ENCODE measurements at places on chromosomes 3 and 15.

DNA sequence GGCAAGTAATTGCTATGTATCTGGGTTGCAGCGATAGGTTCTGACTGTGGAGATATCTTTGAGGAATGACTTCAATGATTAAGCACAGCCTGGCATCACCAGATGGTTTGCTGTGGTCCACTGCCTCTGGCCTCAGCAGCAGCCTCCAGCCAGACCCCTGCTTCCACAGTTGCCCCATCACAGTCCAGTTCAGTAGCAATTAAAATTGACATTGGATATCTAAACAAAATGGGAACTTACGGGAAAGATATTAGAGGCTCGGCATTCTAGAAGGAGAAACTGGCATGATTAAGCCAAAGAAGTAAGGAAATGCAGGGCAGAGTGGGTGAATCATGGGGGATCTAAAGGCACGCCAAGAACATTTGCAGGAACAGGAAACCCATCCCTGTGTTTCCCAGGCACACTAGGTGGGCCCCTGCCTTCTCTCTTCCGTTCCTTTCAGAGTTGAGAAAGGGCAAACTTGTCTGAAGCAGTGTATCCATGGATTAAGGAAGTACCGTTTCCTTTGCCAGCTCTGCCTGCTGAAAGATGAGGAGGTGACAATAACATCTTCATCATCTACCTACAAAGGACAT, 36.3 kb upstream of the SH3BP5 start:
- DNase-seq, result no peak

DNA sequence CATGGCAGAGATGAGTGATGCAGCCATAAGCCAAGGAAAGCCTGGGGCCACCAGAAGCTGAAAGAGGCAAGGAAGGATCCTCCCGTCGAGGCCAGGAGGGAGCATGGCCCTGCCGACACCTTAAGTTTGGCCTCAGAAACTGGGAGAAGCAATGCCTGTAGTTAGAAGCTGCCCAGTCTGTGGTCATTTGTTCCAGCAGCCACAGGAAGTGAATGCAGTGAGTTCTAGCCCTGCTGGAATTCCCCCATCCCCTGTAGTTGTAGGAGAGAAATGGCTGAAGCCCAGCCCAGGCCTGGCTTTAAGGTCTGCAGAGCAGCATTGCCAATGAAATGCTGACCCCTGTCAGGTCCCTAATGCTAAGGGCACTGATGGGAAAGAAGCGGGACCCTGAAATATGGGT, 12.2 kb upstream of the CHSY1 start:
- DNase-seq, result no peak

- DNase-seq, result no peak
Measured at GRCh38 chr15:44137750-44138149, 57.3 kb downstream of the FRMD5 start.

DNA sequence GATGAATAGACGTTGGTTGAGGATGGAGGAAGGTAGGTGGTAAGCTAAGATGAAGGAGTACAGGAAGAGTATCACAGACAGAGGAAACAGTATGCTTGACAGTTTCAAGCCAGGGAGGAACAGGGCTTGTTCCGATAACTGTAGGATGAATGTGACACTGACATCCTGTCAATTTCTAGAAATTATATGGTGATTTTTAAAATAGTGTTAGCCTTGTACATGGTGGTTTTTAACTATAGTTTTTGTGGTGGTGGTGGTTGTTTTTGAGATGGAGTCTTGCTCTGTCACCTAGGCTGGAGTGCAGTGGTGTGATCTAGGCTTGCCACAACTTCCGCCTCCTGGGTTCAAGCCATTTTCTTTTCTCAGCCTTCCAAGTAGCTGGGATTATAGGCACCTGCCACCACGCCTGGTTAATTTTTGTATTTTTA, 92.8 kb downstream of the FNDC3B start:
- no peak for DNase-seq

DNA sequence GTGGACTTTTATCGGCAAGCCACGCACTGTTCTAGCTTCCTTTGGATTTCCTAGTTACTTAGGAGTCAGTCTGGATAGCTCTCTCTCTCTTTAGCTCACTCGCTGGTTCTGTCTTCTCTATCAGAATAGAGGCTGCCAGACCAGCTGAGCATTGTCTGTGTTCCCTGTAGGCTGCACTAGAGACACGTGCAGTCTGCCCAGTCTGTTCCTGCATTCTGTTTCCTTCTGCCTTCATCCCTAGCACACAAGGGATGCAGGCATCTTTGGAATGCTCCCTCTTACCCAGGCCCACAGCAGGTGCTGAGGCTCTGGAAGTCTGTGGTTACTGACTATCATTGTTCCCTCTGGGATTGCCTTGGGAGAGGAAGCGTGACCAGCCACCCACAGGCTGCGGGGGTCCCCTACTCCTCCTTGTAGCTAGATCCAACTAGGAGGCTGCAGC, 322.8 kb downstream of the ZNF621 start:
- DNase-seq, result no peak

GRCh38 chr3:172776049-172776717, 25.7 kb downstream of the ECT2 start:
- no peak for DNase-seq

- DNase-seq, result no peak
Measured at GRCh38 chr3:127182431-127182830, 10.5 kb upstream of the PRR23E start.

GRCh38 chr15:85388566-85389305, 8.3 kb downstream of the AKAP13 start:
- DNase-seq, result no peak

DNA sequence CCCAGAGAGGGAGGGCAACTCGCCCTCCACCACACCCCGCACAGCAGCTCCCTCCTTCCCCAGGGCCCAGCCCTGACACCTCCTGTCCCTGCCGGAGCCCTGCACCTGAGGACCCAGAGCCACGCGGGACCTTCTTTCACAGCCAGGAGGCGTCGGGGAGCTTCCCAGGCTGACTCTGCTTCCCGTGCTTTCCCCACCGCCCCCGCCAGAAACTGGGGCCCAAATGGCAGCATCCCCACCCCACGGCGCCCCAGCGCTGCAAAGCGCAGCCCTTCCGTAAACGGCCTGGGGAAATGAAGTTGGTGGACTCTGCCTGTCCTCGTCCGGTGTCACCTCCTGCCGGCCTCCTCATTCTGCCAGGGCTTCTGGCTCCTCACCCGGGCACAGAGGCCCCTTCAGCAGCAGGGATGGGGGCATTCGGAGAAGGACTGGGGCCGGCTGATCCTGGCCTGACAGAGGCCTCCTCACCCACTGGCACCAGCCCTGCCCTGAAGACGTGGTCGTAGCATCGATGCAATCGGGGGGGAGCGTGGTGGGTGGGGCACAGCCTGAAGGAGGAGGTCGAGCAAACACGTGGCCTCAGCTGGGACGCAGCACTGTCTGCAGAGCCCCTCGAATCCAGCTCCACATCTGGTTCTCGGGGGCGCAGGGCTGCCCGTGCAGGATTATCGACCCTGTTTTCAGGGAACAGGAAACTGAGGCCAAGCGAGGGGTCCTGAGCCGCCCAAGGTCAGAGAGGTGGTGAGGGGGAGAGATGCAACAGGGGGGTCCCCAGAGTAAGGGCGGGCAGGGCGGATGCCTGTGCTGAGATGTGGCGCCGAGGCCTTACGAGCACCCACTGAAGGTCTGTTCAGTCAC, 235.4 kb downstream of the XXYLT1 start:
- no peak for DNase-seq

GRCh38 chr3:48564022-48564421, 441 bp upstream of the UCN2 start:
- DNase-seq, result no peak

DNA sequence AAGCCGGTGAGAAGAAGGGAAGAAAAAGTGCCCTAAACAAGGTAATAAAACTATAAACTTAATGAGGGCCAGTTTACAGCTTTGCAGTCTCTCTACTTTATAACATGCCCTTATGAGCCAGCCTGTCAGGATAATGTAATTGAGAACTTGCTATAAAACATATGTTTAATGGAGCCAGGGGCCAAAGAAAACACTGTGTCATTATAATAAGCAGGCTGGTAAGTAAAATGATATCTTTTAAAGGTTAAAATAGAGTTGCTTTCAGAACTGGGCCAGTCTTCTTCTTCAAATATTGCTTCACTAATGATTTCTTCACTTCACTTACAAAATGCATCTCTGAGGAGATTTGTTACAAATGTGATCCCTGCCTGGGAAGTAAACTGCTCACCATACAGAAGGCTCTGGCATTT, 192.5 kb downstream of the SHOX2 start:
- DNase-seq, result no peak

DNA sequence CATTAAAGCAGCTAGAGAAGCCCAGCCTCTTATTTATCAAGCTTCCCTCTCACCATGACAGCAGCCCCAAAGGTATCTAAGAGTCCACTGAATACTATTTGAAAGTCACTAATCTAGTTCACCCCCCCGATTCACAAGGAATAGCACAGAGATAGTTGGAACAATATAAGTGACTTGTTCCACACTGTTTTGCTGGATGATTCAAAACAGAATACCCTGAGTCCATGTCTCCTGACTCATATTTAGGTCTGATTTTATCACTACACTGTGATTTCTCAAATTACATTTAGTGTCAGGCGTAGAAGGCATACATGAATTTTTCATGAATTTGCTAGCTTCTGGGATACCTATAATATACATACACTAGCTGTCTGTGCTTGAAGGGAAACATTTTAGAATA, 18.7 kb upstream of the EOGT start:
- DNase-seq, result no peak

DNA sequence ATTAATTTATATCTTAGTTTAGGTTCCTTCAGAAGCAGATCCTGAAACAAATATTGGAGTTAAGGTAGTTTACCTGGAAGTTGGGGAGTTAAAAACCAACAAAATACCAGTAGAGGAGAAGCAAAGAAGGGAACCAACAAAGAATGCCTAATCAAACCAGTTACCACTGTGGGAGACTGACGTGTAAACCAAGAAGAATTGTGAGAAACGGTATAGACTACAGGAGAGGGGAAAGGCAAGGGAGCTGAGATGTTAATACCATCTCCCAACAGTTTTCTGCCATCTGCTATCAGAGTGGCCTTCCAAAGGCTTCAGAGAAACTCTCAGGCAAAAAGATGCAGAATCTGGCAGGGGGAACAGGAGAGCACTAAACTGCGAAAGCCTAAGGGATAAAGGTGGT, 53.5 kb downstream of the BFSP2 start:
- no peak for DNase-seq

GRCh38 chr15:72836676-72837330, 53.2 kb upstream of the ADPGK start:
- DNase-seq, result no peak

GRCh38 chr3:191331388-191331787, 1.1 kb upstream of the UTS2B start:
- no peak for DNase-seq

DNA sequence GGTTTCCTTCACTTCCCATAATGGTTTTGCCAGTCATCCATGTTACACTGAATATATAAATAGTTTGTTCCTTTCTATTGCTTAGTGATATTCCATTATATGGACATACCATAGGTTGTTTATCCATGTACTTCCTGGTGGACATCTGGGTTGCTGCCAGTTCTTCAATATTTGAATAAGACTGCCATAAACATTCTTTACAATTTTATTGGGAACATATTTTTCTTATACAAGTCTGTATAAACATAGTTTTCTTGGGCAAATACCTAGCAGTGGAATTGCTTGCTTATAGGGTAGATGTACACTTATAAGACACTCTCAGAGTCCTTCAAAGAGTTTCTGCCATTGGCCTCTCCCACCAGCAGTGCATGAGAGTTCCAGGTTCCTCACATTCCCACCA, 231.4 kb downstream of the OPA1 start:
- DNase-seq, result no peak

DNA sequence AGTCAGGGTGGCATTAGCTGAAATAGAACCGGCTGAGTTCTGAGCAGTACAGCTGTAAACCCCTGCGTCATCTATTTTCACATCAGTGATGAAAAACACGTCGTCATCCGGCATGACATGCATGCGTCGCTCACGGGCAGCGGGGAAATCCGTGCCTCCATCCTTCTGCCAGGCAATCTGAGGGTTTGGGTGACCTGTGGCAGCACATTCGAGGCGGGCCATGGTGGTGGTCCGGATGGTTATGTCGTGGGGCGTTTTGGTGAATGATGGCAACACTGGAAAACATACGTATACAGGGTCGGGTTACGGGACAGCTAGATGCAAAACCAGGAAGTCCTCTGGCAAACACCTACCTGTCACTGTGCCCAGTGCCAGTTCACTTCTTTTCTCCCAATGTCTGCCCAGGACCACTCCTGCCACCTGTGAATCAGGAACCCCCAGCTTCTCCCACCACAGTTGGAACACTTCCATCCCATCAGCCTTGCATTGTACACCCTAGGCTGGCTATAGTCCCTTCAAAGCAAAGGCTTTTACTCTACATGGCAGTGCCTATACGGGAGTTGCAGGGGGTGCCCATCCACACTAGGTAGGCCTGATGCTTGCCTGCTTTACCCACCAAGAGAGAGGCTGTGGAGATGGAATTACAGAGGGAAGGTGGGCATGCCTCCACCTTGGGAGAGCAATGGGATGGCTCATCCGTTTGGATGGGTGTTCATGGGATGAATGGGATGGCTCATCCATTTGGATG, 116.7 kb downstream of the LRIG1 start:
- no peak for DNase-seq

- peak; percentile 58 for DNase-seq
Measured at GRCh38 chr15:65638681-65639089, 16.9 kb downstream of the SLC24A1 start.

DNA sequence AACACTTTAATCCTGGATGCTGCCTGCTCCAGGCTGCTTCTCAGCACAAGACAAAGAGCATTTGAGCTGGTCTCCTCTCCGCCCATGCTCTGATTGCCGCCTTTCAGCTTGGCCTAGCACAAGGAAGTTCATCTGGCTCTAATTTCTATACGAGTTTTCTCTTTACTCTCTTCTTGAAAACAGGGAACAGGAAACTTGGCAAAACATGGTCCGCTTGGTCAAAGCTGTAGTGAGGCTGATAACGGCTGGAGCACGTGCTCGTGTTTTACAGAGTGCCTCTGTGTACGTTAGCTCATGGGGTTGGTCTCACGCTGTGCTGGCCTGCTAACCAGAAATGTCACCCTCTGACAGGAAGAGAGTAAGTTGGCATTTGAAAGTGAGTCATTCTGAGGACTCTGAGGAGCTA, 19.2 kb downstream of the RARRES1 start:
- DNase-seq, result no peak

GRCh38 chr3:87298111-87298718, 21.8 kb upstream of the POU1F1 start:
- DNase-seq, result no peak

- DNase-seq, result no peak
Measured at GRCh38 chr15:38905632-38906031, 341.0 kb upstream of the RASGRP1 start.

DNA sequence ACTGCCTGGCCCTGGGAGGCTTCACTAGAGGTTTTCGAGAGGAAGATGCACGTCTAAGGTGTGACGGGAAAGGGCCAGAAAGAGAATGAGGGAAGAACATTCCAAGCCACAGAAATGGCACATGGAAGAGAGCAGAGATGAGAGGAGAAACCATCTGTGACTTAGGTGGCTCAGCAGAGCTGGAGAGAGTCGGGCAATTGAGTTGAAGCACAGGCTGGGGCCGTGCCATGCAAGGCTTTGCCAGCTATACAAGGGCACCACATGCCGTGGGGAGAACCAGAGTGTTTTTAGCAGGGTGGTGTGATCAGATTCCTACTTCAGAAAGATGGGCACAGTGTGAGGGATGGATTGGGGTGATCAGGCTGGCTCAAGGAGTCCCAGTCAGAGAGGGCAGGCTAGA, 126.1 kb downstream of the VGLL4 start:
- DNase-seq, result no peak

- DNase-seq, result no peak
Measured at GRCh38 chr3:71565976-71566375, 17.6 kb downstream of the FOXP1 start.

- DNase-seq, result no peak
Measured at GRCh38 chr3:120018299-120018698, 75.9 kb downstream of the GSK3B start.

- no peak for DNase-seq
Measured at GRCh38 chr3:189406148-189406547, 225.0 kb upstream of the TP63 start.
